Thoracic aorta endothelial cell (primary cell): ENCODE measurements at places on chromosomes 4 and X. TPM values are rescaled to one million over a fixed set of nuclear protein-coding genes. Genes with fewer than 3 reads are reported as not detected.

The RBM47 gene
- total RNA-seq, result 0.13 and 0.22 TPM in 2 replicates

The SH3BP2 gene
- 46.3 and 64.5 TPM in 2 replicates for total RNA-seq

The SCML1 gene
- 16.4 and 30.2 TPM in 2 replicates for total RNA-seq

The CTAG1B gene
- total RNA-seq, result not detected in 2 replicates

The PDGFRA gene
- 0.80 and 1.4 TPM in 2 replicates for total RNA-seq

The FANCB gene
- total RNA-seq, result 11.7 and 15.9 TPM in 2 replicates

The TRIM61 gene
- total RNA-seq, result 0.14 TPM in 1 of 2 replicates, not detected in the other

The PITX2 gene
- 0.13 TPM in 1 of 2 replicates, not detected in the other for total RNA-seq

The BEX5 gene
- 5.3 TPM in 1 of 2 replicates, not detected in the other for total RNA-seq

The NXF2 gene
- not detected in 2 replicates for total RNA-seq

The STOX2 gene
- 0.22 and 0.27 TPM in 2 replicates for total RNA-seq

The ZMAT1 gene
- 2.3 and 4.0 TPM in 2 replicates for total RNA-seq
